ENCODE measurements at places on chromosomes 2 and 18.

DNA sequence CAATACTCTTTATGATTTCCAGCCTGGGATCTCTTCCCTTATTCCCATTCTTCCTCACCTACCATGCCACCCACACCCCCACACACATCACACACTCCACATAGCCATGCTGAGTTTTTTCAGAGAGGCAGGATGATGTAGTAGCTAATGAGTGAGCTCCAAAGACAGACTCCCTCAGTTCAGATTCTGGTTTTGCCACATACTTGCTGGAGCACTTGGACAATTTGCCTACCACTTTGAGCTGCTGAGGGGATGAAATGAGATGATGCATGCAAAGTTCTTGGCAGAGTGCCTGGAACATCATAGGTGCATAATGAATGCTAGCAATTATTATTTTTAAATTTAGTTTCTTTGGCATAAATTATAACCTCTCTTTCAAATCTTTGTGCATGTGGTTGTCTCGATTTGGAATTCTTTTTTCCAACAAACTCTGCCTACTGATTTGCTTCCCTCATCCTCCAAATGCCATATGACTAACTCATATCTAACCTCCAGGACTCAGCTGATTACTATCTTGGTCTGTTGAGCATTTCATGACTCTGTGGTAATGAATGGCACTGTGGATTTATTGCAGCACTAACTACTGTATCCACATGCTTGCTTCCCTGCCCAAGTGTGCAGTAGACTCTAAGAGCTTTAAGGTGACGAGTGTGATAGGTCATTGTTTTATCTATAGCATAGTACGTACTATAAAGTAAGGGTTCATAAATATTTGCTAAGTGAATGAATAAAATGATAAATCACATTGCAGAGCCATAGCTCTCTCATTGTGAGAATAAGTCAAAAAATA lies 99.1 kb downstream of the TACR1 start:
- peak; percentile 28 for DNase-seq

DNA sequence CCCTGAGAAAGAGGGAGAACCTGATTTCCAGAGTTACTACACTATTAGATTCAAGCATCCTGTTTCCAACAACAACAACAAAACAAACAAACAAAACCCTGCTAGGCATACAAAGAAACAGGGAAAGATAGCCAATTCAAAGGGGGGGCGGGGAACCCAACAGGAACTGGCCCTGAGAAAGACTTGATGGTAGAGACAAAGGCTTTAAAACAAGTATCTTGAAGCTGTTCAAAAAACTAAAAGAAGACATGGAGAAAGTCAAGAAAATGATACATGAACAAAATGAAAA lies 147.1 kb downstream of the THADA start:
- DNase-seq: no peak

DNA sequence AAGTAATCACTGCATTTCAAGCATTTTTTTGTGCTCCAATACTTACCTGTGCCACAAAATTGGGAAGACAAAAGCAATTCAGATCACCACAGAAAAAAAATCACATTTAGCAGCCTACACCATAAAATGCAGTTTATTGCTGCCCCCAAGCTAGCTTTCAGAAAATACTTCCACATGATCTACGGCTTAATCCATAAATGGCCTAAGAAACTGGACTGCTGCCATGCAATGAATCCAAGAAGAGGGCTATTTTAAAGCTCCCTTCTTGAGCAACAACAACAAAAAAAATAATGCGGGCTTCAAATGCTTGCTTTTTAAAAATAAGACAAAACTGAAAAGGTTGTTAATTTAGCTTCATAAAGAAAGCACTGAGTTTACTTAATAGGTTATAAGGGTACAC lies 272.3 kb downstream of the RAD51AP2 start:
- DNase-seq: no peak

DNA sequence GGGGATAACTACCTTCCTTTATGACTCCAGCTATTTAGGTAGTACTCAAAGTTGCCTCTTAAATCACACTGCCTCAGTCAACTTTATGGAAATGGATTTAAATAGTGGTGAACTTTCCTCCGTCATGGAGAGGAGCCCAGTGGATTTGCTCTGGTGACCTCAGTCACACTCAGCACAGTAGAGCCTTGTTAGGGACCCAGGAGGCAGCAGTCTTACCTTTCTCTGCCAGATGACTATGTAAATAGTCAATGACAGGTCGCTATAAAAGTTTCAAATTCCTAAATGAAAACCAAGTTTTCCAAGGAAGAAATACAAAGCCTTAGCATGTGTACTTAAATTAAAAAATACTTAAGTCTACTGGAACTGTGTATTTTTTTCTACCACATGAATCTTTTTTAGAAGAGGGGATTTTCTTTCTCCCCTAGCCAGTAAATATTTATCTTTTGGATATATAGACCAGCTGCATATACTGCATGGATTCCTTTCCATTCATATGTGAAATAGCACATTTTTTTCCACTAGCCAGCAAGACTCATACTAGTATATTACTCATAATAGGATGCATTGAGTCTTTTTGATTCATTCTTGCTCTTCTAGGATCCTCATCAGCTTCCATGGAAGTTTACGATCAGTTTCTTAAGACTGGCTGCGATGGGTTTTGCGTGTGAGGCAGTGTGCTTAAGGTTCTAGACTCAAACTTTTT lies 147.1 kb downstream of the FMNL2 start:
- no peak for DNase-seq

GRCh38 chr18:32368170-32368569 lies 102.5 kb downstream of the GAREM1 start:
- DNase-seq: no peak

DNA sequence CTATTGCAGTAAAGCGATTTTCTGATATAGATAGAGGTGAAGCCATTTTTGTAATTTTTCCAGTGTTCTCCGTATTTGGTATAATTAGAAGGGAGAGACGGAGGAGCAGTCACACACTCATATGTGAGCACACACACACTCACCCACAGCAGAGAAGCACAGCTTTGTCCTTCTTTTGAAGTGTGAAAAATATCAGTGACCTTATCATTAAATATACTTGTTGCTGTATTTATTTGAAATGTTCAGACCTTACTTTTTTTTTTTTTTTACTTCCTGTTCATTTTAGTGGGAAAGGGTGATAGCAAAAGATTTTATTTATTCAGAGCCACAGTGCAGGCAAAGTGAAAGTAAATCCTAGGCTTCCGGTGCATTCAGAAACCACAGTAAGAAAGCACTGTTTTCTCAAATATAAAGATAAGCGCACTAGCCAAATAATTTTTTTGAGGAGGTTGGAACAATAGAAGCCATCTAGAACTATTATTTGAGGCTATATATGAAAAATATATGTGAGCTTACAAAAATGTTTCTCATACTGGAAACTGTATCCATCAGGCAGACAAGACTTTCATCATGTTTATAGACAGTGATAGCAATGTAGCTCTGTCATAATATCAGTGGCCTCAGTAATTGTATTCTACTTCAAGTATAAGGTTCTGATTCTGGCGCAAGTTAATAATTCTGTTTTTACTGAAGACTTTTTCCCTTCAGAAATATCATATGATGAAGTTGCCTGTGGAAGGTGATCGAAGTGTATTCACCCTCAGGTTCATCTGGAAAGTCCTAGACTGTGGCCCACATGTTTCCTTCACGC lies 37.2 kb downstream of the TSHZ1 start:
- no peak for DNase-seq

- DNase-seq: no peak
Measured at GRCh38 chr18:22827216-22827615, 105.9 kb upstream of the RBBP8 start.

- DNase-seq: peak; percentile 53
Measured at GRCh38 chr2:130332271-130333073, 10.2 kb upstream of the IMP4 start.

DNA sequence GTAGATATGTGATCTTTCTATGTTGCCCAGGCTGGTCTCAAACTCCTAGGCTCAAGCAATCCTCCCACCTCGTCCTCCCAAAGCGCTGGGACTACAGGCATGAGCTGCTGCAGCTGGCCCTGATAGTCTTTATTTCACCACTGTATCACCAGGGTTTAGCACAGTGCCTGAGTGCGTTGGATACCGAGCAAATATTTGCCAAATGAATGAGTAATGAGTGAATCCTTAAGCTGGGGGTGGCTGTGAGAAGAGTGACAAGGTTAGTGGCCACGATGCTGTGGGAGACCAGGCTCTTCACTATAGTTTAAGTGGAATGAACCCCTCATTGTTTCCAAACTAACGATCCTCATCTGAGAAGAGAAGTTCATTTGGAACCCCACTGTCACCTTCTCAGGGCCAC lies 60.8 kb upstream of the FAM136A start:
- DNase-seq: no peak

GRCh38 chr18:79682894-79683625 lies 3.5 kb downstream of the CTDP1 start:
- no peak for DNase-seq

GRCh38 chr2:44932079-44932478 lies 9.4 kb upstream of the SIX3 start:
- no peak for DNase-seq

- DNase-seq: no peak
Measured at GRCh38 chr2:143125717-143126116, 3.5 kb upstream of the ARHGAP15 start.

- no peak for DNase-seq
Measured at GRCh38 chr2:197233473-197233872, 77.1 kb downstream of the ANKRD44 start.

- DNase-seq: no peak
Measured at GRCh38 chr2:99974275-99974674, 168.1 kb downstream of the AFF3 start.

- DNase-seq: no peak
Measured at GRCh38 chr2:232940724-232941123, 70.7 kb downstream of the SNORC start.

DNA sequence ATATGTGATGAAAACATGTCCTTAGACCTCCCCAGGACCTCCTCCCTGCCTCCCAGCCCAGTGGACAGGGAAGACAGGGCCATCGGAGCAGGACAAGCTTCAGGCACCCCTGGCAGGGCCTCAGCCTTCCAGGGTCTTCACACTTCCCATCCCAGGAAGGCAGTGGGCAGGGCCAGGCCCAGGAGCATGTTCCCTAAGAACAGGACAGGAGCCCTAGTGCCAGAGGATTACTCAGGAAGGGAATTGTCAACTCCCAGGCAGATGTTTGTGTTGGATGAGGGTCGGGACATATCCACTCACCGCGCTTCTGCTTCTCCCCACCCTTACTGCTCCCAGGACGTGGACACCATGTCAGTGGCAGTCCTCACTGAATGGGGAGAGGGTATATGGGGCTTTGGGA lies 138.9 kb downstream of the TNS1 start:
- no peak for DNase-seq

DNA sequence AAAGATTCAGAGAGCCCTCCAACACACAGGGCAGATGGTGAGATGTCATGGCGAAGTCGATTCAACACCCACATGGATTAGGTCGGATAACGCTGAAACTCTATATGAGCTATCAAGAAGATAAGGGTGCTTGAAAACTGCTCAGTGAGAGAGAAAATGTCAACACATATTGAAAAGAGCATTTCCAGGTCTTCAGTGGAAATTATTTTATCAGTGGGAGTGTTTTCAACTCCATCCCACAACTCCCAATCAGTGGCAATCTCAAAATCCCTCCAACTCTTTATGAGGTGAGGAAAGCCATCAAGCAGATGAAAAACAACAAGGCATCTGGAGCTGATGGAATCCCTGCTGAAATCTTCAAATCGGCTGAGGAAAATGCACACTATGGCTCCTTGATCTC lies 104.5 kb upstream of the KLHL14 start:
- no peak for DNase-seq

GRCh38 chr2:37196320-37197195 lies at the start of gene CEBPZOS:
TSS of gene CEBPZOS (plus strand) at chr2:37196496. CDS start at chr2:37199705, 3,209 bp downstream.
- no peak for DNase-seq

- no peak for DNase-seq
Measured at GRCh38 chr2:31956312-31956711, 54.5 kb downstream of the MEMO1 start.

GRCh38 chr18:54616220-54616848 lies 25.3 kb downstream of the DYNAP start:
- no peak for DNase-seq

DNA sequence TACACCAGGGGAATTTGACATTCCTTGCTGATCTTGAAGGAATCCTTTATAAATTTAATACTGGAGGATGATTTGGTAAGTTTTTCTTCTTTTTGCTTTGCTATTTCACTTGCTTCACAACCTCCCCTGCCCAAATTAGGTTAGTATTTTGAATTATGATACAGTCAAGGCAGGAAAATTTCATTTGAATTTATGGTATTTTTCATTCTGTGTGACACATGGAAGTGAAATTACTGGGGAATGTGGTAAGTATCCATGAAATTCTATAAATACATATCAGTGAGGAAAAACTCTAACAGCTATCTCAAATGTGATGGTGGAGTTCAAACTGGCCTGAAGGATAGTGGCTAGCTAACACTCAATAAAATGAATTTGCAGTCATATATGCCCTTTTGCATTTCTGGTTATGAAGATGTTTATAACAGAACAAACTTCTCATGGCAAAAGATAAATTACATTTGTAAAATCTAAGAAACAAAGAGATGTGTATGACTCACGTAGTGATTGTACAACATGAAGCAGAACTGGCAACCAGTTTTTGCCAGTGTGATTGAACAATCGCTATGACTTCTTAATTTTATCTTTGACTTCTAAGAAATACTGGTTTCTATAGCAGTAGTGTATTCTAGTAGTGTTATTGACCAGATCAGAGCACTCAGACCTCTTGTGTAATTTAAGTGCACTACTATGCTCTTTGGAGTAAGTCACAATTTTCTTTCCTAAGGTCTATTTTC lies 152.6 kb downstream of the IKZF2 start:
- no peak for DNase-seq

DNA sequence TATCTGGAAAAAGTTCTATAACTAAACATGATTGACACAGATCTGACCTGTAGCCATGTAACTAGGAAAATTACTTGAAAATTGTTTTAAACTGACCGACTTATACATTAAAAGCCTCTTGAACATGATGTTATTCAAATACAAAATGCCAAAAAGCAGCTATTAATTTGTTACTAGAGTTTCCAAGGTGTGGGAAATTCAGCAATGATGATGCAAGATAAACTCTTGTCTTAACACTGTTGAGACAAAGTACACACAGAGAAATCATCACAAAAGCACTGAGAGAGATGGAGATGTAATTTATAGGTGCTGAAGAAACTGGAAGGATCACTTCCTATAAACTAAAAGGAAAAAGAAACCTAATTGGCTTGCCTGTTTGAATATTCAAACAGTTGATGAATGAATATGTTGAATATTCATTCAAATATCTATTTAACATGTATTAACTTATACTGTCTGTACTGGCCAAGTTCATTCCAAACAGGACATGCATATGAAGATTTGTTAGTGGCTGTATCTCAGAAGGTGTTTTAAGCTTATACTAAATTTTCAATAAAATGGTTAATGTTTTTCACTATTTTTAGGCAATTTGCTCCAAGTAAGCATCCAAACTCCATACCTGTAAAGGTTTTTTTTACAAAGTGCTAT lies 34.6 kb upstream of the WDR75 start:
- no peak for DNase-seq

Measured in skeletal muscle cell (primary cell).